ENCODE measurements at places on chromosomes 7 and 10.

DNA sequence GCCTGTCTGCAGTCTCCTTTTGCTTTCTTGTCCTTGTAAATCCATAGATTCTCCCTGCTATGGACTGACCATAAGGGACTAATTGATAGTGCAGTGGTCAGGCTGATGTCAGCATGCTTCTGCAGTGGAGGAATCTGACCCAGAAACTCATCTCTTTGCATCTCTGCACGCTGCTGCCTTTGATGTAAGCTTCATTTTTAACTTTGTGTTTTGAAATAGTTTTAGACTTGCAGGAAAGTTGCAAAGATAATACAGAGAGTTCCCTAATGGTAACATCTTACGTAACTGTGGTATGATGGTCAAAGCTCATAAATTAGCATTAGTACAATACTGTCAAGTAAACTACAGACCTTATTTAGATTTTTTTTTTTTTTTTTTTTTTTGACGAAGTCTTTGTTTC is 89.6 kb downstream of the GALNT17 start:
- no peak for DNase-seq

DNA sequence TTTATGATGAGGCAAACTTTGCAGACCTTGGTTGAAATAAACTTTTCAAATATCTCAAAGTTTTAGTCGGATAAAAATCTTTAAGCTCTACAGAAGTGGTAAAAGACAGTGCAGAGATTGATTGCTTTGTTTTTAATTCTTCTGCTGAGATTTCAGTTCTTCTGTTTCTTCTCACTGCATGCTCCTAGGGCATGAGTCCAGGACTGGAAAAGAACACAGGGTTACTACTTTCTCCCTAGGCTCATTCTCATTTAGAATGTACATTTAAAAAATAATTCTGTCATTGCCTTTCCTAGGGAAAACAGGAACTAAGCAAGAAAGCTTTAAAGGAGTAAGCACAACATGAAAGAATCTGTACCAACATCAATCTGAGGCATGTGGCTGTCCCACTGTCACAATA is 256.7 kb upstream of the DGKB start:
- no peak for DNase-seq

DNA sequence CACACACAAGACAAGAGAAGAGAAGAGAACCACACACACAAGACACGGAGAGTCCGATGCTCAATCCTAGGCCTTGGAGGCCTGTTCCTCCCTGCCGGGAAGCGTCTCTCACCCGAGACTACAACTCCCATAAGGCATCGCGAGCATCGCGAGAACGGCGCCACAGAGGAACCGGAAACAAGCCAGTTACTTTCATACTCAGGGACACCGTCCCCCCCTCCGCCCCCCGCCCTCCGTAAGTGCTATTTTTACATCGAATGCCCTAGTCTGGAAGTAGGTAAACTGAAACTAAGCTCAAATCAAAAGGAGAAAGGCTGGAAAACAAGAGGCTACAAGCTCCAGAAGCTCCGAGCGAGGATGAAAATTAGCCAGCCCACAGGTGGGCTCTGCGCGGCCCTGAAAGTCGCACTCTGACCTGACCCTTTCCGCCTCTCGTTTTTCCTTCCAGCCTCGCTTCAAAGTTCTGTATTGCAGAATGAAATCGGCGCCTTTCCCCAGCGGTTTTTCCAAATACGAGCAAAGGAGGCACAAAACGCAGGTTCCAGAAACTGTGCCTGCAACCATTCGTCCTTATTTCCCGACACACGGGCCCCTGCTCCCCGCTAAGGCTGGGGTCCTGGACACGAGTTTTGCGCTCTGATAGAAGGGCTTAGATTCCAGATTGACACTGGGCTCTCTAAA is 11.5 kb upstream of the DNAJC12 start:
- DNase-seq, result peak; percentile 96

- no peak for DNase-seq
These were observed 133.9 kb upstream of the COBL start for GRCh38 chr7:51450541-51450940.

- DNase-seq, result peak; percentile 72
These were observed 567 bp downstream of the KCNH2 start for GRCh38 chr7:150977382-150978125.

GRCh38 chr10:7942316-7942715 is 112.2 kb upstream of the GATA3 start:
- DNase-seq, result no peak

GRCh38 chr7:27109466-27110185 is 7.1 kb upstream of the HOXA2 start:
- DNase-seq, result no peak

GRCh38 chr7:157574120-157574825 is 237.5 kb downstream of the DNAJB6 start:
- peak; percentile 86 for DNase-seq

DNA sequence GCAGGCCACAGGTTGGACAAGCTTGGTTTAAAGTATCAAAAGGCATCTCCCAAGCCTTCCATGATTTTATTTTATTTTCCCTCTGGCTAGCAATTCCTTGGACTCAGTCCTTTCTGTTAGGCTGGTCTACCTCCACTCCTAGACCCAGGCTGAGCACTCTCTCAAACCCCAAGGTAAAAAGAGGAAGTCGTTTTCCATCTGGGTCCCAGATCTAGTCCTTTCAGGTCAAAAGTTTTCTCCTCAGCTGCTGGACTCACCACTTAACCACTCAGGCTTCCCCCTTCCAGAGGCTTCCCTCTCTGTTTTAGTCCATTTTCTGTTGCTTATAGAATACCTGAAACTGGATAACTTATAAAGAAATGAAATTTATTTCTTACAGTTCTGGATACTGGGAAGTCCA is 252.3 kb upstream of the MKLN1 start:
- no peak for DNase-seq

DNA sequence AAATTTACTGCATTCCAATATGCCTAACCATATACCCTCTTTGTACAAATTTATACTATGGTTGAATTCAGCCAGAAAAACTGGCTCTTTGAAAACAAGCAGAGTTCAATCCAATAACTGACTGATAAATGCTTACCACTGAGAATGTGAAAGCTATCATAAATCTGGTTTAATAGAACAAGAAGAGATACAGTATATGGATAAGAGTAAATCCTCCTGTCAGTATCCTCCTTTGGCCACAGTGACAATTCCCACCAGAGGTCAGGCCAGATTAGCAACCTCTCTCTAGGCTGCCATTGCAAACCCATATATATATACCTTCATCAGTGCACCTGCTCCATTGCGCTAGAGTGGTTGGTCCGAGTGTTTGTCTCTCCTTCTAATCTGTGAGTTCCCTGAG is 647.2 kb downstream of the GRM8 start:
- peak; percentile 7 for DNase-seq

- DNase-seq, result no peak
These were observed 931.2 kb upstream of the KCND2 start for GRCh38 chr7:119341822-119342221.

DNA sequence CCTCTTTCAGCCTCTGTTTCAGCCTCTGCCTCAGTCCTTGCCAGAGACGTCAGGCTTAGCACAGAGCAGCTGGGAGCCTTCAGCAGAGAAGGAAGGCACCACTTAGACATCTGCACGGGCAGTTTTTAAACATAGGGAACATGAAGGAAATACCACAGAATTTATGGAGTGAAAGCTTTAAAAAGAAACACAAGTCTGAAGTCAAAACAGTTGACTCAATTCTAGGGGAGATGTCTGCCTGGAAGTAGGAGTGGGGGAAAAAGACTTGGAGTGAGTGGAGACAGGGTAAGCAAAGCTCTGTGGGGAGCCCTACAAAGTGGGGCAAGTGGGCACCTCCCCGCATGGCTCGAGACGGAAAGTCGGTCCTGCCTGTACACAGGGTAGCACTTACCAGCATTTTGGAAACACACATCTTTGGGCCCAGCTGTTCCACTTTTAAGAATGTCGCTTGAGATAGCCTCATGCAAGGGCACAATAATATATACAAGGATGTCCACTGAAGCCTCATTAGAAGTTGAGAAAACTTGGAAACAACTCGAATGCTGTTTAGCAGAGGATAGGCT is 5.0 kb upstream of the TBXAS1 start:
- no peak for DNase-seq

GRCh38 chr7:131640686-131641085 is 84.3 kb upstream of the PODXL start:
- DNase-seq, result no peak

- no peak for DNase-seq
These were observed 1.8 kb upstream of the TTYH3 start for GRCh38 chr7:2629746-2630681.

DNA sequence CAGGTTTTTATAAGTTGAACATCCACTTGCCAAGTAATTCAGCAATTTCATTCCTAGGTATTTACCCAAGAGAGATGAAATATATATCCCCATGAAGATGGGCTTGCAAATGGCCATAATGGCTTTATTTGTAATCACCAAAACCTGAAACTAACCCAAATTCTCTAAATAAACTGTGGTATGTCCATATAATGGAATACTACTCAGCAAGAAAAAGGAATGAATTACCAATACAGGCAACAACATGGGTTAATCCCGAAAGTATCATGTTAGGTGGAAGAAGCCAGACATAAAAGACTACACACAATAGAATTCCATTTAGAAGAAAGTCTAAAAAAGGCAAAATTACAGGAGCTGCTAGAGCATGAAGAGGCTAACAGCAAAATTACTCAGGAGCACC is 101.4 kb upstream of the PPP2R2D start:
- no peak for DNase-seq

DNA sequence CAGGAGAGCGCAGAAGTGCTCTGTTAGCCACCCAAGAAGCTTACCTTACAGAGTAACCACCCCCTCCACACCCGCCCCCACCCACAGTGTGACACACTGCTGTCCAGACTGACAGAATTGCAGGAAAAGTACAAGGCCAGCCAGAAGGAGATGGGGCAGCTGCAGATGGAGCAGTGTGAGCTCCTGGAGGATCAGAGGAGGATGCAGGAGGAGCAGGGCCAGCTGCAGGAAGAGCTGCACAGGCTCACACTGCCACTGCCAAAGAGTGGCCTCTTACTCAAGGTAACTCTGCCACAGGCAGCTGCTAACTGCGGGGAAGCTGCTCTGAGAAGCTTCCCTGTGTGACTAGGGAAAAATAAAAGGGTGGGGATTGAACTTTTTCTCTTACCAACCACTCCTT is 17.6 kb downstream of the CCDC136 start:
- DNase-seq, result no peak

DNA sequence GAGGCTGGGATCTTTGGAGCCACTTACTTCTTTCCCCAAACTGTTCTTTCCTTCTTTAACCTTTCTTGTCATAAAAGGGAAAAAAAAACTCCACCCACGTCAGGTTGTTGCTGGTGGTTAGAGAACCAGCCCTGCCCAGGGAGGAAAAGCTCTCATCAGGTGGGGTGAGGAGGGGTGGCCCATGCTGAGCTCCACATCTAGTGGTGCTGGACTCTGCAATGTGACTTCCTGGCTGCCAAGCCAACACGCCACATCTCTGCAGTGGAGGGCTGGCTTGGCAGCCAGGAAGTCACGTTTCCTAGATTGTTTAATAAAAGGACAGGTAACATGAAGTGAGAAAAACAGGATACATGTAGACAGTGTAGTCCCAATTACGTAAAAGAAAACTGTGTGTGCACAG is 37.4 kb downstream of the WIPF3 start:
- DNase-seq, result no peak

DNA sequence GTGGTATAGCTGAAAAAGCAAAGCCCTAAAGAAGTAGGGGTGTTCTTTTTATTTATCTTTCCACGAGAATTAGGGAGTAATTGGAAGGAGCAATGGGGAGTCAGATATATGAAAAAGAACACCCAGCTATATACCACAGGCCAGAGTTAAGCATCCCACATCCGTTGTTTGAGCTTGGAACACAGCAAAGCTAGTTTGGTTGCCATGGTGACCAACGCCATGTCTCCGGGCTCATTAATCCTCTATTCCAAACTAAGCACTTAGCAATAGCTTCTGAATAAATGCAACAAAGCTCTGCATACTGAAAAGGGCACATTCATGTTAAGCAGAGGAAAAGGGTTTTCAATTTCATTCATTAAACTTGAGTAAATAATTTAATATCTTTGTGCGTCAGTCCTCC is 23.5 kb downstream of the ASB4 start:
- peak; percentile 96 for DNase-seq

DNA sequence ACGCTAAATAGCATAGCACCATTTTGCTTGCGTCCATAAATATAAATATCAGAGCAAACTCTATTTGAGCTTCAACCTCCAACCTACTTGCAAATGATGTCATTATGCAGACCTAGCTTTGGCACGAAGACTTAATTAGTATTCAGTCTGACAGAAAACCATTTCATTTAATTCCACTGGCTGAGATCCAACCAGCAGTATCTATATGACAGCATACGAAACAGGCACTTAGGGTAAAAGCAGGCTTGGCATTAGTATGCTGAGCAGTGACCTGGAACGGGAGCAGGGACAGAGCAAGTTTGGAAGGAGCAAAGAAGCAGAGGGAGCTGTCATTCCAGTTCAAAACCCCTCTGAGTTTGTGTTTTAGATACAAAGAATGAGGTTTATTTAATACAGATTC is 312.5 kb upstream of the CHRM2 start:
- peak; percentile 89 for DNase-seq

DNA sequence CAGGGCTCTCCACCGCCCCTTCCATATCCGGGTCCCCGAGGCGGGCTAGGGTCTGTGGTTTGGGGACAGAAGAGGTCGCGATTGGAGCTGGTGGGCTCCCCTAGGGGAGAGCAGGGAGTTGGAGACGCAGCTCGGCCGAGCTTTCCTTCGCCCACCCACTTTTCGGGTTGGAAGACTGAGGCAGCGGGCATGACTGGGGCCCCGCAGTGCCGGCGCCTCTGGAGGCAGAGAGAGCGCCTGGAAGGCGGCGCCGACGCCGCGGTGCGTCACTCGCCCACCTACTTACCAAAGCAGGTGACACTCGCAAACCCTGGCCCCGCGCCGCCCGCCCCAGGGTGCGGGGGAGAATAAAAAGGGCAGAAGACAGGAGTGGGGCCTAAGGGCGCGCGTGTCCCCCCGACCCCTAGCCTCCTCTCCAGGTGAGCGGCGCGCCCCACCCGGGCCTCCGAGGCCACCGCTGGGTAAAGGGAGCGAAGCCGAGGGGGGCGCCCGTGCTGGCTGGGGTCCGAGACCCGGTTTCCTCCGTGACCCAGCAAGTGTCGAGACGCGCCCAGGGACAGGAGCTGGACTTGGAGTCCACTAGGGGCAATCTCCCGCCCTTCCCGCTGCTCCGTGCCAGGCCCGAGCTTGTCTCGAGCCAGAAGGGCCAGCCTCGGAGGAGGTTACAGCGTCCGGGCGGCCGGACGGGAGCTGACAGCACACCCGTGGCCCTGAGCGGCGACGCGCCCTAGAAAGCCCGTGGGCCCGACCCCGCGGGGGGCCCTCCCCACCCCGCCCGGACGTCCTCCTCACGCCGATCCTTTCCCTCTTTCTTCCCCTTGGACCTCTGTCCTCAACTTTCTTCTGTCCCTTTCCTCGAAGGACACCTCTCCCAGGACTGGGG is 34.4 kb upstream of the GRID1 start:
- DNase-seq, result no peak

DNA sequence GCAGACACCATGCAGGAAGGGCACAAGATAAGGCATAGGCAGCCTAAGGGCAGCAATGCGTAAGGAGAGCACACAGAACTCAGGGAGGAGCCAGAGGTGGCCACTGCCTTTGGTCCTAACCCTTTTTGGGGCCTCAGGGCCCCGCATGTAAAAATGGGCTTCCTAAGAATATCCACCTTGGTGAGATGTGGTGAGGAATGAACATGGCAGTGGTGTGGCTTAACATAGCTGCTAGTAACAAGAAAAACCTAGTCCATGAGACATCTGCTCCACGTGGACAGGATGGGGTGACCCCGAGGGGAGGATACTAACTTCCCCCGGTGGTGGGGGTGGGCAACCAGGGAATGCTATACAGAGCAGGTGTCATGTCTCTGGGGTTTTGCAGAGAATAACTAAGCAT is 18.0 kb downstream of the MAT1A start:
- DNase-seq, result no peak

All from brain (organoid and tissue), 16 donors.